ENCODE measurements at places on chromosomes 11 and 22. TPM values are rescaled to one million over a fixed set of nuclear protein-coding genes. Genes with fewer than 3 reads are reported as not detected.

- H3K27ac ChIP-seq = no peak overlapping the region
- no peak for DNase-seq
- no peak overlapping the region for H3K4me3 ChIP-seq
These were observed 12.0 kb downstream of the B3GAT1 start for GRCh38 chr11:134399996-134400395.

GRCh38 chr11:223884-224283 is 12.3 kb downstream of the SIRT3 start:
- peaks cover 10% of the 10 kb centered on the region for H3K4me1 ChIP-seq
- H3K27ac ChIP-seq = no peak overlapping the region
- H3K36me3 ChIP-seq = peaks cover 1% of the 10 kb centered on the region
- H3K4me3 ChIP-seq = no peak overlapping the region

GRCh38 chr22:37971475-37972434 is 12.6 kb downstream of the SOX10 start:
- DNase-seq = no peak
- H3K36me3 ChIP-seq = peaks cover 9% of the 10 kb centered on the region
- no peaks in the 10 kb centered on the region for H3K27me3 ChIP-seq
- H3K27ac ChIP-seq = no peak overlapping the region

GRCh38 chr22:20511578-20512229 is 4.3 kb downstream of the MED15 start:
- DNase-seq = no peak
- peaks cover 9% of the 10 kb centered on the region for H3K36me3 ChIP-seq
- H3K4me1 ChIP-seq = peaks cover 15% of the 10 kb centered on the region
- no peak overlapping the region for H3K4me3 ChIP-seq
- H3K27me3 ChIP-seq = no peaks in the 10 kb centered on the region

- H3K4me3 ChIP-seq = peak overlapping the region; percentile 64
- DNase-seq = peak; percentile 49
- H3K4me1 ChIP-seq = no peaks in the 10 kb centered on the region
- H3K36me3 ChIP-seq = no peaks in the 10 kb centered on the region
- no peak overlapping the region for H3K27ac ChIP-seq
These were observed 12.8 kb upstream of the HYLS1 start for GRCh38 chr11:125874556-125875124.

GRCh38 chr11:43278193-43278956 is 33.4 kb upstream of the API5 start:
- no peak overlapping the region for H3K4me3 ChIP-seq
- no peak overlapping the region for H3K27ac ChIP-seq
- no peaks in the 10 kb centered on the region for H3K36me3 ChIP-seq
- DNase-seq = peak; percentile 35
- H3K27me3 ChIP-seq = no peaks in the 10 kb centered on the region
- H3K4me1 ChIP-seq = no peaks in the 10 kb centered on the region

DNA sequence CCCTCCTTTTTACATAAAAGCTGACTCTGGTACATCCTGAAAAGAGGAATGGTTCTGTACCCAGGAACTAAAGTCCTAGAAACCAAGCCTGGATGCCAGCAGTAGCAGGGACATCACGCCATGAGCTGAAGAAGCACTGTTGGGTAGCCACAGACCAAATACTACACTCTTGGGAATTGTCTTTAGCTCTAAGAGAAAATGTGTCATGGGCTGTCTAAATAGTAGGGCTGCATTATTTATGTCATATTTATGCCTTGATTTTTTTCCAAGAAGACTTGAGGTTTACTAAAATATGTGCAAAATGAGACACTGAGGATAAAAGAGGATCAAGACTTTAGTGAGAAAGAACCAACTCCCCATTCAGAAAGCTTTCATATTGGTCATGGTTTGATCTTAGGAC is 213.6 kb downstream of the RAB38 start:
- H3K4me3 ChIP-seq = no peak overlapping the region
- no peaks in the 10 kb centered on the region for H3K27me3 ChIP-seq
- H3K27ac ChIP-seq = no peak overlapping the region
- no peak for DNase-seq
- no peaks in the 10 kb centered on the region for H3K4me1 ChIP-seq

DNA sequence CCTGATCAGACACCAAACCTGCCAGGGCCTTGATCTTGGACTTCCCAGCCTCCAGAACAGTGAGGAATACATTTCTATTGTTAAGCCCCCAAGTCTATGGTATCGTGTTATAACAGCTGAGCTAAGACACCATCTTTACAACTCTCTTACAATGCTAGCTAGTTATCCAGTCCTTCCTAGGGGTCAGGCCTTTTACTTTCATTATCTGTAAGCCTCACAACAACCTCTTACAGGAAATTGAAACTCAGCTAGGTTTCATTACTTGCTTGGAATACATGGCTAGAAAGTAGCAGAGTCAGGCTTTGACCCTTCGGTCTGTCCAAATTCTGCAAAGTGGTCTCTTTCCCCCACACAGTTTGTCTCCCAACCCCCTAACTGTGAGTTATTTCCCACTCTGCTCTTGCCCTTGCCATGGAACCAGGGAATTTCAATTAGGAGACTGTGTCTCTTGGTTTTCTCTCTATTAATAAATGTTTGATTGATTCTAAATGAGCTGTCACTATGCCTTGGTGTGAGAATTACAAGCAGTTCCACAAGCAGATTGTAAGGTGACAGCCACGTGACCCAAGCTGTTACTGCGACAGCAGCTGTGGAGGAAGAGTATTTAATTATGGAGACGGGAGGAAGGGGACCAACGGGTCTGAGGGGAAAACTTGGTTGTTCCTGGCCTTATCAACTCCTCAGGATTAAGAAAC is 38.4 kb upstream of the CLMP start:
- H3K4me1 ChIP-seq = peaks cover 12% of the 10 kb centered on the region
- H3K36me3 ChIP-seq = no peaks in the 10 kb centered on the region
- no peak overlapping the region for H3K27ac ChIP-seq
- no peak overlapping the region for H3K4me3 ChIP-seq

DNA sequence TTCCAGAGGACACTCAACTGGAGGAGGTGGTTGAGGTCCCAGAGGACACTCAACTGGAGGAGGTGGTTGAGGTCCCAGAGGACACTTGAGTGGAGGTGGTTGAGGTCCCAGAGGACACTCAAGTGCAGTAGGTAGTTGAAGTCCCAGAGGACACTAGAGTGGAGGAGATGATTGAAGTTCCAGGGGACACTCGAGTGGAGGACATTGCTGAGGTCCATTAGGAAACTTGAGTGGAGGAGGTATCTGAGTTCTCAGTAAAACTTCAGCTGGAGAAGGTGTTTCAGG is 39.7 kb downstream of the ZNF195 start:
- H3K27me3 ChIP-seq = no peaks in the 10 kb centered on the region
- DNase-seq = no peak
- no peak overlapping the region for H3K4me3 ChIP-seq
- no peak overlapping the region for H3K27ac ChIP-seq
- no peaks in the 10 kb centered on the region for H3K4me1 ChIP-seq

DNA sequence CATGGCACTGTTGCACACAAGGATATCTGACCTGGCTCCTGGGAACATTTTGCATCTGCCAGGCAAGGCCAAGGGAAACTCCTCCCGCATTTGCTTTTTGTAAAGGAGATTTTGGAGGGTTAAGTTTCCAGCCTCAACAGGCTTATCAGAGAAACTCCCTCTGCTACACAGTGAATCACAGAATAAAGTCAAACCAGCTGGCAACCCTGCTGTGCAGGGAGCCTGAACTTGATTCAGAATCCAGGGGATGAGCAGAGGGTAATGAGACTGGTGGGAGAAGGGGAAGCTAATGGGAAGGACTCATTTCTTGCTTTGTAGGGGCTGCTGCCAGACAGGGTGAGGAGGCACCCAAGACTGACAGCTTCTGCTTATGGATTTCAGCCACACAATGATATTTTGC is 185.3 kb upstream of the ISX start:
- H3K36me3 ChIP-seq = no peaks in the 10 kb centered on the region
- no peak overlapping the region for H3K4me3 ChIP-seq
- H3K4me1 ChIP-seq = no peaks in the 10 kb centered on the region
- no peaks in the 10 kb centered on the region for H3K27me3 ChIP-seq
- no peak for DNase-seq

DNA sequence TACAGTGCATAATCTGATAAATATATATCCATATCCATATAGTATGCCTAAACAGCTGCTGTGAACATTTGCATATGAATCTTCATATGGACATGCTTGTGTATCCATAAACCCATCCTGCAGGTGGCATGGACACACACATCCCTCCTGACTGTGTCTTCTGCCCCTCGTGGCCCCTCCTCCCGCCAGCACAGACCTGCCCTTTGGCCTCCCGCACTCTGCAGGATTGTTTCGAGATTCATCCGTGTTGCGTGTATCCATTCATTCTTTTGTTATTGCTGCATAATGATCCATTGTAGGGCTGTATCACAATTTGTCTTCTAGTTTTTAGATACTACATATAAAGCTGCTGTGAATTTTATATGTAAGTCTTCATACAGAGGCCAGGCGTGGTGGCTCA is 24.0 kb downstream of the ZBED4 start:
- H3K4me3 ChIP-seq = no peak overlapping the region
- peaks cover 2% of the 10 kb centered on the region for H3K4me1 ChIP-seq
- H3K27ac ChIP-seq = no peak overlapping the region
- no peaks in the 10 kb centered on the region for H3K27me3 ChIP-seq

DNA sequence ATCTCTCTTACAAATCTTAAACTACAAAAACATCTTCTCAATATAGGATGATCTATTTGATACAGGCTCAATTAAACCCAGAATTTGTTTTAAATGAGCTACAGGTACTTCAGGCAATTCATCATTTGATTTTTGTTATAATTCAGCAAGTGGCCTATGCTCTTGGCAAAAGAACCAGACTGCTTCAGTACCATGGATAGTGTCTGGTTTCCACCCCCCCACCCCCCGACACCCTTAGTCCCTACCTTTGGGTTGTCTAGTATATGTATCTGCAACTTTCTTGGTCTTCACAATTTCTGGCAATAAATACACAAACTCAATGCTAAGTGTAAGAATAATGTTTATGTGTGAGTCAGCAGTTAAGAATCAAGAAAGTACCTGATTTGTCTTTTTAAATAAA is 97.3 kb upstream of the API5 start:
- H3K4me3 ChIP-seq = no peak overlapping the region
- no peaks in the 10 kb centered on the region for H3K36me3 ChIP-seq
- H3K27me3 ChIP-seq = no peaks in the 10 kb centered on the region
- H3K27ac ChIP-seq = no peak overlapping the region
- no peak for DNase-seq
- no peaks in the 10 kb centered on the region for H3K4me1 ChIP-seq

NTM gene
- total RNA-seq = 9.2 TPM

TRIM34 gene
- total RNA-seq = 17.8 TPM

KCNK7 gene
- total RNA-seq = under 0.01 TPM

All from fibroblast of lung (primary cell).